A549 treated with dexamethasone at 1 μM for 4 hours (cell line): ENCODE measurements at places on chromosomes 5 and 9. TPM values are rescaled to one million over a fixed set of nuclear protein-coding genes. Genes with fewer than 3 reads are reported as not detected.

WWC1 gene
- 69.1 to 91.1 TPM (median 80.7 TPM) in 5 replicates for total RNA-seq

SPATA31A3 gene
- total RNA-seq, result not detected in 5 replicates

INIP gene
- total RNA-seq, result 18.3 to 22.0 TPM (median 18.7 TPM) in 5 replicates

FCN2 gene
- not detected in 5 replicates for total RNA-seq

EFNA5 gene
- total RNA-seq, result 14.7 to 30.2 TPM (median 27.7 TPM) in 5 replicates

GPX3 gene
- 16.7 to 20.3 TPM (median 17.5 TPM) in 5 replicates for total RNA-seq

ZFP2 gene
- 0.03 to 0.06 TPM (median 0.04 TPM) in 3 of 5 replicates, not detected in the others for total RNA-seq

ZDHHC11 gene
- total RNA-seq, result 7.8 to 22.3 TPM (median 15.6 TPM) in 5 replicates

UBE2B gene
- total RNA-seq, result 52.5 to 69.5 TPM (median 59.5 TPM) in 5 replicates

IFNB1 gene
- 0.10 TPM in 1 of 5 replicates, not detected in the others for total RNA-seq

EEIG1 gene
- total RNA-seq, result 32.2 to 51.9 TPM (median 43.0 TPM) in 5 replicates

SLF1 gene
- 8.4 to 11.6 TPM (median 10.7 TPM) in 5 replicates for total RNA-seq

TTLL11 gene
- total RNA-seq, result 3.8 to 4.7 TPM (median 4.1 TPM) in 5 replicates
